NCI-H774 (cell line): ENCODE measurements at places on chromosomes 2 and 18.

GRCh38 chr2:28636491-28636890 is 115.1 kb upstream of the PPP1CB start:
- no peak for DNase-seq

DNA sequence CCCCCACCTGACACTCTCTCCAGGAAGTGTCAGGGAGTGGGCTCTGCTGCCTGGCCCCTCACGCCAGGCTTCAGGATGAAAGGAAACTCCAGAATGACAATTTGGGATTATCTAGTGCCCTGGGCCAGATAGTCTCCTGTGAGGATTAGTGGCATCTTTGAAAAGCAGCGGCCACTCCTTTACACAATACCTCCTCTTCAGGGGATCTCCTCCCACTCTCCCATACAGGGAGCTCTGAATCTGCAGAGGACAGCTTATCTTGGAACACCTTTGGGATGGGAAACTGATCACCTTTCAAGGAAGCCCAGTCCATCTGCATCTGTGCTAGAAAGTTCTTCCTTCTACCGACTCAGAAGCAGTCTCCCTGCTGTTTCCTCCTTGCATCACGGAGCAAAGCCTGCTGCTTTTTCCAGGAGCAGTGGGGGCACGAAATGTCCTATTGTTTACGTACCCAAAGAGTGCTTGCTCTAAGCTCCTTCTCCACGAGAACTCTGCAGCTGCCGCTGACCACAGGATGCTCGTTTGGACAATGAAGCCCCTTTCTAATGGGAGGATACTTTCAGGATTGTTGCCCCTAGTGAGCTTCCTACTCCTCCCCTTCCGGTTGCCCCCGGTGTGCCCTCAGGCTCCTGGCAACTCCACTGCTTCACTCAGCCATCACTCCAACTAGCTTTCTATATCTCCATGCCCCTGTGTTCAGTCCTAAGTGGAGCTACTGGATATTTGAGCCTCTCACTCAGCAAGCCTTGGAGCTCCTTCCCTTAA is 31.5 kb downstream of the SIX3 start:
- DNase-seq: no peak

DNA sequence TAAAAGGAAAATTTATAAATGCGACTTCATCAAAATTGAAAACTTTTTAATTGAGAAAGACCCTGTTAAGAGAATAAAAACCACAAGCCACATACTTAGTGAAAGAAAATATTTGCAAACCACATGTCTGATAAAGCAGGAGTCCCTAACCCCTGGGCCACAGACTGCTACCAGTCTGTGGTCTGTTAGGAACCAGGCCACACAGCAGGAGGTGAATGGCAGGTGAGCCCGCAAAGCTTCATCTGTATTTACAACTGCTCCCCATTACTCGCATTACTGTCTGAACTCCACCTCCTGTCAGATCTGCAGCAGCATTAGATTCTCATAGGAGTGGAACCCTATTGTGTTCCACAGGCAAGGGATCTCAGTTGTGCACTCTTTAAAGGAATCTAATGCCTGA is 95.5 kb upstream of the CRACDL start:
- no peak for DNase-seq

DNA sequence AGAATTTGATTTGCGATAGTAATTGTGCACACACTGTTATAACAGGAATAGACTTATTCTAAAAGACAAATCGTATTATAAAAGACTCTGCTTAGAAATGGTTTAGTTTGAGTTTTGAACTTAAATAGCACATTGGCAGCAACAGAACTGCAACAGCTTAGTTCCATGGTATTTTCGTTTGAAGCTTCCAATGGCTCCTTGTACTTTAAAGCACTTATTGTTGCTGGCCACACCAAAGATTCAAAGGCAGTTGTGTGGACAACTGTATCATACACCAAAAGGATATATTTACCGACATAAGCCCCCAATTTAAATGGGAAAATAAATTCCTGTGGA is 627 bp downstream of the WIPF1 start:
- no peak for DNase-seq

DNA sequence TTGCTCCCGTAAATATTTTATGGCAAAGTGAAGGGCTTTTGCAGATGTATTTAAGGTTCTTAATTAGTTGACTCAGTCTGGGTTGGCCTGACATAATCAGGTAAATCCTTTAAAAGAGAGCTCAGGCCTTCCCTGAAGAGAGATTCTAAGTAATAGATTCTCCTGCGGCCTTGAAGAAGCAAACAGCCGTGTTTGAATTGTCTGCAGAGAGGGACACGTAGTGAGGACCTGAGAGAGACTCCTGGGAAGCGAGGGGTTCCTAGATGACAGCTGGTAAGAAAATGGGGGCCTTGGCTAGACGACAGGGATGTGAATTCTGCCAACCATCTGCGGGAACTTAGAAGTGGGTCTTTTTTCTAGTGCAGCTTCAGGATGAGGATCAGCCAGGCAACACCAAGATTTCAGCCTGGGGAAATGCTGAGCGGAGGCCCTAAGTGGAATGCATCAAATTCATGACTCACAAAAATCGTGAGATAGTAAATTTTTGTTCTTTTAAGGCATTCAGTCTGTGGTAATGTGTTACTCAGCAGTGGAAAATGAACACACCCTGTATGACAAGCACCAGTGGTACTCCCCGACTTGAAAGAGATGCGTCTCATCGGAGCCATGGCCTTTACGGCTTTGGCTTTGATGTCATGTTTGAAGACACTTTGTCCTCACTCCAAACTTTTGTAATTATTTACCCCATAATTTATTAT is 62.1 kb upstream of the SMIM21 start:
- DNase-seq: no peak
